ENCODE measurements at places on chromosomes 7 and 10.

- no peak for DNase-seq
Measured at GRCh38 chr7:8232999-8233847, 28.7 kb downstream of the ICA1 start.

DNA sequence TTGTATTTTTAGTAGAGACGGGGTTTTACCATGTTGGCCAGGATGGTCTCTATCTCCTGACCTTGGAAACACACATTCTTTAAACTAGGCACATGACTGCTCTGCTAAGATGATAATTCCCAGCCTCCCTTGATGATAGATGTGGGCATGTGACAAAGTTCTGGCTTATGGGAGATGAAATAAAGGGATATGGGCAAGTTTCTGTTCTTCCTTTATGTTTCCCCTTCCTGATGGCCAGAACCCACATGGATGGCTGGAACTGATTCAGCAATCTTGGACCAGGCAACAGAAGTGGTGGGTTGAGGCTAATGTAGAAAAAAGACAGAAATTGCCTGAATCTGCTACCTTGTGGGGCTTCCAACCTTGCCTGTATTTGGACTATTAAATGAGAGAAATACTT is 60.7 kb upstream of the NRP1 start:
- DNase-seq = no peak

DNA sequence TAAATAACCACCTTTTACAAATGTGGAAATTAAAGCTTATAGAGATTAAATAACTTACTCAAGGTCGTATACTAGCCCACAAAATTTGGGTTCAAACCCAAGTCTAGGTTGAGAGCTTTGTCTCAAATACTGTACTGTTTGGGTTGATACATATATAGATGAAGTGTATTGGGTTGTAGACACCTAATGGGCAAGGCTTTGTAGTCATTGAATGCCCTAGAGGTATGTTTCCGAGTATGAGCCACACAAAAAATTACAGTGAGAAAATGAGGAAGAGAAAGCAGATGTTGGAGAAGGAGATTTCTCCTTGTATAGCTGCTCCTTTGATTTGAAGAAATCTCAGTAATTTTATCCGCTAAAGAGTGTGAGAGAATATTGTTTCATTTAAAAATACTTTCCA is 60.6 kb downstream of the C1GALT1 start:
- no peak for DNase-seq

DNA sequence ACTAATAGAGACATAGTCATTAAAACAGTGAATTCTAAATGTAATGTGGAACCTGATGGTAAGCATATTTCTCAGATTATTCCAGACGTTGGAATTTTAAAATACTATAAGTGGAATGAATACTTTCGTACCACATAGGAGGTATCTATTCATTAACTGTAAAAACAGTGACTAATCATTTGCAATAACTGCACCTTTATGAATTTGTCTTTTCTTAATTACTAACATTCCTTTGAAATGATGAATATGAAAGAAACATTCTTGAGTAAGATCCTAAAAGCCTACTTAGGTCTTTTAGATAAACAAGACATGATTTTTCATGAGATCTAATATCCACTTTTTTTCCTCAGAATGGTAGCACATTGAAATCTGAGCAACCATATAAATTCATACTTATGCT is 549.0 kb upstream of the LRRN3 start:
- no peak for DNase-seq

GRCh38 chr10:103692436-103692951 is 162.9 kb downstream of the SH3PXD2A start:
- peak; percentile 34 for DNase-seq

GRCh38 chr7:25093268-25093826 is 31.7 kb downstream of the CYCS start:
- DNase-seq = peak; percentile 63

GRCh38 chr7:117683430-117684175 is 189.6 kb downstream of the CTTNBP2 start:
- no peak for DNase-seq

DNA sequence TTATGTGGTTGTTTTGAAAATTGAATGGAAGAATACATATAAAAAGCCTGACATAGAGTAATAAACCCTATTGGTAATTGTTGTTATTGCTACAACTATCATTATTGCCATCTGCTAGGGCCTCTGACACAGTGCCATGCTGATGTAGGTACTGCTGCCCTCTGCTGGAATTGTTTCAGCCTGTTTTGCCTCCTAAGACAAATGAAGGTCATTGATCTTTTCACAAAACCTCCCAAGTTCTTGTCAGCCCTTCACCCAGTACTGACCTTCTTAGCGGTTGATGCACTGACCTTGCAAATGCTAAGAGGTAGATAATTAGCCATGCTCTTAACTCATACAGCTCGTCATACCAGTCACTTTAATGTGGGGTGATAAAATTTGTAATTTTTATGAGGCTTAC is 975.2 kb downstream of the SORCS1 start:
- no peak for DNase-seq

DNA sequence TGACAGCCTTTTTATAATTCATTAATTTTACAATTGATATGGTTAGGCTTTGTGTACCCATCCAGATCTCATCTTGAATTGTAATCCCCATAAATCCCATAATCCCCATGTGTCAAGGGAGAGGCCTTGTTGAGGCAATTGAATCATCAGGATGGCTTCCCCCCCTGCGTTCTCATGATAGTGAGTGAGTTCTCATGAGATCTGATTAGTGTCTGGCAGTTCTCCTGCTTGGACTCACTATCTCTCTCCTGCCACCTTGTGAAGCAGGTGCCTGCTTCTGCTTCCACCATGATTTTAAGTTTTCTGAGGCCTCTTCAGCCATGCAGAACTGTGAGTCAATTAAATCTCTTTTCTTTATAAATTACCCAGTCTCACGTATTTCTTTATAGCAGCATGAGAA is 165.7 kb upstream of the GNAI1 start:
- DNase-seq = no peak

- no peak for DNase-seq
Measured at GRCh38 chr10:44280226-44281014, 104.5 kb downstream of the CXCL12 start.

DNA sequence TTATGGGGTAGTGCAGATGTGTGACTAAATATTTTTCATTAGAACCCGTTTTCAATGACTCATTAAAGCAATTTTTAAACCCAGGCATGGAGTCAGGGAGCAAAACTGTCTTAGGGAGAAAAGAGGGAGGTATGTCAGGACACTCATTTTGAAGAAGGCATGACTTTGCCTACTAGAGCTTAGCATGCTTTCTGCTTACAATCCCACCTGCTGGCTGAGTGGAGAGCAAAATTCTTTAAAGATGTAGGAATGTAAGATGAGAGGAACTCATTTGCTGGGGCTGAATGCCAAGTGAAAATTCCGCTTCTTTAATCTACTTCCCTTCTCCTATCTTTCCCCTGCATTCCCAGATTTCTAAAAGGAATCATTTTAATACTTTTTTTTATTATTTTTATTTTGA is 232.6 kb downstream of the GALNT17 start:
- DNase-seq = no peak

GRCh38 chr7:39406467-39406866 is 159.7 kb upstream of the YAE1 start:
- DNase-seq = no peak

Measured in CD4-positive, alpha-beta T cell treated with Interferon gamma for 1 hour (primary cell).